A549 treated with CpdA at 1 μM for 4 hours (cell line): ENCODE measurements at places on chromosomes 16 and 17. TPM values are rescaled to one million over a fixed set of nuclear protein-coding genes. Genes with fewer than 3 reads are reported as not detected.

HOXB13 gene
- total RNA-seq = 1.7 to 2.8 TPM (median 2.7 TPM) in 5 replicates

ZFPM1 gene
- 5.8 to 8.8 TPM (median 8.7 TPM) in 5 replicates for total RNA-seq

MPP2 gene
- total RNA-seq = 1.3 to 2.4 TPM (median 2.1 TPM) in 5 replicates

GINS2 gene
- 28.5 to 32.7 TPM (median 32.3 TPM) in 5 replicates for total RNA-seq

CNTNAP1 gene
- total RNA-seq = 5.1 to 6.9 TPM (median 5.5 TPM) in 5 replicates

KRTAP4-4 gene
- not detected in 5 replicates for total RNA-seq

ITGAX gene
- 1.2 to 2.4 TPM (median 1.3 TPM) in 5 replicates for total RNA-seq

MC1R gene
- total RNA-seq = 5.3 to 8.6 TPM (median 7.5 TPM) in 5 replicates

XAF1 gene
- 0.01 to 0.05 TPM in 2 of 5 replicates, not detected in the others for total RNA-seq

GAS2L2 gene
- 0.09 to 0.21 TPM (median 0.12 TPM) in 4 of 5 replicates, not detected in the other for total RNA-seq

ACAP1 gene
- total RNA-seq = 1.9 to 7.2 TPM (median 3.1 TPM) in 5 replicates

KRTAP3-3 gene
- not detected in 5 replicates for total RNA-seq

ARL5C gene
- not detected in 5 replicates for total RNA-seq

KRT20 gene
- total RNA-seq = 0.17 to 0.52 TPM (median 0.26 TPM) in 5 replicates

TPSG1 gene
- 0.08 to 0.16 TPM in 2 of 5 replicates, not detected in the others for total RNA-seq

PSMD3 gene
- 145 to 182 TPM (median 173 TPM) in 5 replicates for total RNA-seq

CRHR1 gene
- 0.11 to 0.27 TPM (median 0.12 TPM) in 4 of 5 replicates, not detected in the other for total RNA-seq

ABCA8 gene
- 0.10 to 0.44 TPM (median 0.23 TPM) in 5 replicates for total RNA-seq

DOC2A gene
- total RNA-seq = 1.8 to 2.8 TPM (median 2.5 TPM) in 5 replicates

CORO6 gene
- total RNA-seq = 4.9 to 8.1 TPM (median 6.4 TPM) in 5 replicates

SSTR5 gene
- 0.26 to 0.36 TPM (median 0.26 TPM) in 3 of 5 replicates, not detected in the others for total RNA-seq

CES3 gene
- 1.7 to 2.3 TPM (median 2.0 TPM) in 5 replicates for total RNA-seq

STX1B gene
- total RNA-seq = 1.4 to 2.2 TPM (median 1.7 TPM) in 5 replicates

KRT27 gene
- not detected in 5 replicates for total RNA-seq

TP53TG3D gene
- 0.54 to 1.9 TPM (median 1.2 TPM) in 5 replicates for total RNA-seq

LPO gene
- not detected in 5 replicates for total RNA-seq

OTOA gene
- 0.05 TPM in 2 of 5 replicates, not detected in the others for total RNA-seq

BAIAP3 gene
- total RNA-seq = 0.75 to 2.8 TPM (median 0.86 TPM) in 5 replicates

EPX gene
- total RNA-seq = not detected in 5 replicates

KRT35 gene
- not detected in 5 replicates for total RNA-seq

NAGS gene
- total RNA-seq = 0.75 to 1.1 TPM (median 0.94 TPM) in 5 replicates

ATP2A1 gene
- 1.2 to 2.7 TPM (median 2.2 TPM) in 5 replicates for total RNA-seq

RHBDL3 gene
- 3.2 to 5.2 TPM (median 4.4 TPM) in 5 replicates for total RNA-seq

MTHFSD gene
- 10.3 to 12.4 TPM (median 11.3 TPM) in 5 replicates for total RNA-seq

SEZ6L2 gene
- 16.5 to 25.6 TPM (median 21.2 TPM) in 5 replicates for total RNA-seq

ZCCHC14 gene
- total RNA-seq = 7.2 to 10.9 TPM (median 9.2 TPM) in 5 replicates

ALDH3A1 gene
- 792 to 1,155 TPM (median 821 TPM) in 5 replicates for total RNA-seq

ADAM11 gene
- total RNA-seq = 1.7 to 2.1 TPM (median 1.9 TPM) in 5 replicates

HAS3 gene
- 31.6 to 47.6 TPM (median 42.9 TPM) in 5 replicates for total RNA-seq

TLCD3B gene
- 0.23 to 0.58 TPM (median 0.30 TPM) in 5 replicates for total RNA-seq
